GOT3 (cell line): ENCODE measurements at places on chromosomes 12 and 14.

- no peak for DNase-seq
Observed at GRCh38 chr12:108360487-108360886, 21.4 kb upstream of the CMKLR1 start.

DNA sequence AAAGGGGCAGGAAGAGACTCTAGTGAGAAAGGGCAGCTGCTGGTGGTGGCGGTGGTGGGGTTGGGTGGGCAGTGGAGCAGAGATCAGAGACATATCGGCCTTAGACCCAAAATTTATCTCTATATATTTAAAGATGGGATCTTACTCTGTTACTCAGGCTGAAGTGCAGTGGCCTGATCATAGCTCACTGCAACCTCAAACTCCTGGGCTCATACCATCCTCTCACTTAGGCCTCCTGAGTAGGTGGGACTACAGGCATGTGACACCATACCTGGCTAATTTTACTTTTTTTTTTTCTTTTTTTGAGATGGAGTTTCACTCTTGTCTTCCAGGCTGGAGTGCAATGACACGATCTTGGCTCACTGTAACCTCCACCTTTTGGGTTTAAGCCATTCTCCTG, 18.6 kb upstream of the ITGA5 start:
- no peak for DNase-seq

DNA sequence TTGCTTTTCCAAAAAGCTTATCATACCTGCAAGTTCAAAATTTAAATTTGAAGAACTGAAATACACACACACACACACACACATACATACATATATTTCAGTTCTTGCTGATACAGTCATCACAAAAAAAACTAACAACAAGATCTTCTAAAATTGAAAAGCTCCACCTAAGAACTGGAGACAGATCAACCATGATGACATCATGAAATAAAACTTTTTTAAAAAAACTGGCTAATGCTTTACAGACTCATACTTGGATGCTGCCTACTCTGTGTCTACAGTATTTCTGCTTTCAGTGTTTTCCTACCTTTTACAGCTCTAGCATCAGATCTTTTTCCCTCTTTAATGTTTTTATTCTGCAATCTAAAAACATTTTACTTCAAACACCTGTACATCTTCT, 261.4 kb downstream of the DIO2 start:
- no peak for DNase-seq

- DNase-seq: no peak
Observed at GRCh38 chr12:43444940-43445564, 107.0 kb downstream of the ADAMTS20 start.

GRCh38 chr12:112815589-112816321, 24.2 kb downstream of the RPH3A start:
- DNase-seq: no peak

DNA sequence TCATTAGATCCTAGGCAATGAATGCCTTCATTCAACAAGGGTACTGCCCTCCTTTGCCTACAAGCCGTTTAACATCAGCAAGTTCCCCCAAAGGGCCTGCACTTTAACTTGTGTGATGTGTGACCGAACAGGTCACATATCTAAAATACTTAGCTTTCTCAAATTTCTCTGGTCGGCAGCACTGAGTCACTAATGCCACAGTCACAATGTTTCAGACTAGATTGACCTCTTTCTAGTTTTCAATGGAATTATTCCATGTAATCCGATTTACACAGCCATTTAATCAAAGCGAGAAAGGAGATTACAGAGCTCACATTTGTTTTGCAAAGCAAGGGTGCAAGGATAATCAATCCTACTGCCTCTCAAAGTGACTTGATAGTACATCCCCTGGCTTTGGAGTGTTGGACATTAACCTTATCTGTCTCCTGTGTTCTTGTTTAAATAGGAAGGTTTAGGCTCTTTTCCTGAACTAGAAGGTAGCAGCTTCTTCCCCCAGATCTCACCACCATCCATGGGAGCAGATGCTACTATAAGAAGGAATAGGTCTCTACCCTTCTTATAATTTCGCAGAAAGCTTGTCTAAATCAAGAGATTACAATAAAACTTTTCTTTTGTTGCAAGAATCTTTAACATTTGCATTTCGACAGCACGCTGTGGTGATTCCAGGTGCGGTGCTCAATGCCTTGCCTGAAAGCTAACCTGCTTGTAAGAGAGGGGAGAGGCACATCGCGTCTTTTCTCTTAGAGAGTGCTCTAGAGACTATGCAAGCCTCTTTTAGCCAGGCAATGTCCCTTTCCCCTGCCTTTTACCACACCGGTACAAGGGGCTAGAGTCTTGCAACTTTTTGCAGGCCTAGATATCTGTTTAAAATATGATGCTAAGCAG, 1.8 kb downstream of the KITLG start:
- no peak for DNase-seq

- no peak for DNase-seq
Observed at GRCh38 chr12:112555621-112556233, 137.0 kb downstream of the PTPN11 start.

GRCh38 chr12:44247588-44247987, 411.7 kb downstream of the TMEM117 start:
- DNase-seq: no peak

GRCh38 chr12:542395-543113, 82.8 kb downstream of the B4GALNT3 start:
- no peak for DNase-seq

GRCh38 chr12:106976668-106977067, 10.3 kb downstream of the MTERF2 start:
- DNase-seq: no peak

- no peak for DNase-seq
Observed at GRCh38 chr12:132774646-132775275, 13.1 kb upstream of the ANKLE2 start.

- DNase-seq: no peak
Observed at GRCh38 chr14:50970886-50971781, 26.9 kb upstream of the PYGL start.

GRCh38 chr14:95701846-95702221, 12.1 kb downstream of the TCL1A start:
- no peak for DNase-seq

- DNase-seq: no peak
Observed at GRCh38 chr12:214003-214741, at the start of gene SLC6A12. SLC6A12 (minus strand) TSS chr12:214157; CDS start chr12:209986, 4,171 bp downstream.

DNA sequence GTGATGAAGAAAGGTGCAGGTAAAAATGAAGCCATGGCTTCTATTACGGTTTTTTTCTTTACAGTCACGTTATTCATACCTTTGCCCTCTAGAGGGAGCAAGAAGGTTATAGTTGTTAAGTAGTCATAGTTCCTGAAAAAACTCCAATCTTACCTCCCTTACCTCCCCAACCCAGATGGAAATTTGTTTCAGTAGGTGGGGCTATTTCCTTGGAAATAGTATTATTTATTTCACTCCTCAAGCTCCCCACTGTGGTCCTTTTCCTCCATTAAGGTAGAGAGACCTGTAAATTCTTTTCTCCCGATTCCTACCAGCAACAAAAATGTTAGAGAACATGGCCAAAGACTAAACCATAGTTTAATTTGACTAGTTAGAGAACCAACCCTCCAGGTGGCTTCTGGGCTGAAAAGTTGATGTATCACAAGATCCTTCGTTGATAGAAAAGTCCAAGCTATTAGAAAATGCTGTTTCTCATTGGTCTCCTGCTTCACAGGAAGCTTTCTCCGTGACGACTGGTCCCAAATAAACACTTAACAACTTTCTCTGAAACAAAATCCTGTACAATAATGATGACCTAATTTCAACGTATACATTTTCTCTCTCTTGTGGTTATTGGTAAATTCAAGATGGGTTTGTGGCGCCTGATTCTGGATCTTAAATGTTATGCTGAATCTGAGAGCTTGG, 43.5 kb downstream of the TMX1 start:
- DNase-seq: no peak

DNA sequence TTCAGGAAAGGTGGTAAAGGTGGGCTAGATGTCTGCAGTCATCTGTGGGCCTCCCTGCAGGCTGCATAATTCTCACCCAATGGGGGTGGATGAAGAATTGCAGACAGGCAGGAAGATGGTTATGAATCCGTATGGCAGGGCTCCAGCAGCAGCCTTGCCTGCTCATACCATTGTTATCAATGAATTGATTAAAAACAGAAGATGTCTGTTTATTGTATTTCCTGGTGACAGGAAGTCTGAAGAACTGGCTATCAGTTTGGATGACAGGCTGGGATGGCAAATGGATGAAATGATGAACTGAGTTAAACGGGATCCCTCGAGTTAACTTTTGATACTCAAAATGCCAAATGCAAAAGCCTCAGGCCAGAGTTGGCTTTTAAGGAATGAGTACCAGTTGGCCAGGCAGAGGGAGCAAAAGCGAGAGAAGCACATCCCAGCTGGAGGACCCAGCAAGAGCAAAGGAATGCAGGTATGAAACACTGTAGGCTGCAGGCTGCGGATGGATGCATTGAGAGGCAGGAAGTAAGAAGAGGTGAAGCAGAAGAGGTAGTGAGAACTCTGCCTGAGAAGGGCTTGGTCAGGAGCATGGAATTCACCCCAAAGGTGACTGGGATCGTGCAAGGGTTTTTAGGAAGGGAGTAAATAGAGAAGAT, 550.0 kb upstream of the TBX3 start:
- no peak for DNase-seq

DNA sequence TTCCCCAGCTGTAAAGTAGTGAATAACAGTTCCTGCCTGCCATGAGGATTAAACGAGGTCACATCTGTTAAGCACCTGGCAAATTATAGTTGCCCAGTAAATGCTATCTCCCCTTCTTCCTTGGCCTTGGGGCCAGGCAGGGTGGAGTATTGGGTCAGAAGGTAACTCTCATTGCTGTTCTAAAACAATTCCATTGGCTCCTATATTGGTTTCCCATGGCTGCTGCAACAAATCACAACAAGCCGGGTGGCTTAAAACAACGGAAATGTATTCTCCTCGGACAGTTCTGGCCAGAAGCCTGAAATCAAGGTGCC, 31.9 kb downstream of the MMAB start:
- no peak for DNase-seq
